ENCODE measurements at places on chromosomes 2 and 18.

DNA sequence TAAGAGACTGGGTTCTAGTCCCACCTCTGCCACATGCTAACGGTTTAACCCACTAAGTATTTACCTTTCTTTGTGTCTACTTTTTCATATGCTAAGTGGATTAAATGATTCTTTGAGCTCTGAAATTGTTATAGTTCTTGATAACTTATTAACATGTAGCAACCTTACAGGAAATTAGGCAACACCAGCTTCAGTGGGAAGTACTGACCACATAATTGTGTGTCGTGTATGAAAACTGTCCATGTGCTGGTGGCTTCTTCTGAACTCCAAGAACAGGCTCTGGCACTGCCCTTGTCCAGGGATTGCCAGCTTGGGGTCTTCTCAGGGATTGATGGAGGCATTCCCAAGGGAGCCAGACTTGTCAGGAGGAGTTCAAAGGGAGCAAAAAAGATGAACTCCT is 427.7 kb downstream of the TGIF1 start:
- no peak for DNase-seq

DNA sequence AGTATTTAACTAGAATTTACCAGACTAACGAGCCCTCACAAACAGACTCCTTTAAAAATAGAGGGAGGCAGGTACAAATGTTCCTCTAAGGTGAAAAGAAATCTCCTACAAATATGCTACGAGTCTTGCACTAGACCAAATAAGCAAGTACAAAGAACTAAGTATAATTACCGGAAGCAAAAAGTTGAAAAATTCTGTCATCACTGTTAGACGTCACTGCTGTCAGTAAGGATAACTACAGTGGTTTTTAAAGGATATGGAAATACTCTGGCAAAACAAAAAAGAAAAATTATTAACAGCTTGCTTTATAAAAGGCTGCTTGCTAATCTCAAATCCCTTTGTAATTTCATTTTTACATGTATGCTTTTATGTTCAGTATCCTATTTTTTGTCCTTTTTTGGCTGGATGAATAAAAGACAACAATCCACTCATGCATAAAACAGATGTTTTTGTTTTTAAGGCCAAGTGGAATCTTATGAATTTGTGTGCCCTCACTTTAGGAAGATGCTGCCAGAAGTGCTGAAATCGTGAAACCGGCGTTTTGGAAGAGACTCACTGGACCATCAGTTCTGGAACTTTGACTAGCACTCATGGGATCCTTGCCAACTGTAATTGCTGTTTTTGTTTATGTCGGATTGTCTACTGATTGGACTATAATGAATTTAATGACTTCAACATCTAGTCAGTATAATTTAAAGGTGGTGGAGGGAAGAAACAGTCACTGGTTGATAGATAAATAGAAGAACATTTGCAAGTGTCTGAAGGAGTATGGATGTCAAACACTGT is 6.7 kb downstream of the ZNF521 start:
- DNase-seq, result no peak

DNA sequence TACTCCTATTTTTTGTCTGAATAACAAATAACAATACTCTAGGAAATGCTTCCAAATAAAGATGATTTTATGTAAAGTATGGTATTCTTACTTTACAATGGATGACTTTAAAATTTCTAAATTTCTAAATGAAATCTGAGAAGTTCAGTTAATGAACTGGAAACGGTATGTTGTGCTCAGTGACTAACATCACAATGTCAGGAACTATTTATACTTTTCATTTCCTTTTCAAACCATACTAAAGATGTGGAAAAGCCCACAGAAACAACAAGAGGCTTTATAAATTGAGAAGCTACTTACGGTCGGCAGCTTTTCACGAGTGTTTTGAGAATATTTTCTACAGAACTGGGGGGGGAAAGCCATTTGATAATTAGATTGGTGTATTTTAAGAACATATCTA is 31.1 kb downstream of the PSME4 start:
- DNase-seq, result no peak

- DNase-seq, result no peak
These were observed 20.4 kb upstream of the LYG2 start for GRCh38 chr2:99275882-99276281.

DNA sequence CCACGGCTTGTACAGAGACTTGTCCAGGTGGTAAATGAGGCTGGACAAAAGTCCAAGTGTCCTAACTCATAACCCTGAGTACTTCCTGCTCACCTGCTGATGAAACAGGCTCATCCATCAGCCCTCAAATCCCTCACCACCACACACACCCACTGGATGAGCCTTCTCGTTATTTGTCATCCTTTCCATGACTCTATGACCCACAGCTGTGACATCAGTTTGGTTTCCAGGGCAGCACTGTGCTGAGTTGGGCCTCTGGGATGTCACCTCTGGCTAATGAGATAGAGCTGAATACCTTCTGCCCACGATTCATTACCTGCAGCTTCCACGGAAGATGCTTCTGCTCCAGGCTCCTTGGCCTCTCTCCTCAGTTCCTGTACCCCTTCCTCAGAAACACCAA is 39.4 kb downstream of the SLC14A2 start:
- DNase-seq, result no peak

DNA sequence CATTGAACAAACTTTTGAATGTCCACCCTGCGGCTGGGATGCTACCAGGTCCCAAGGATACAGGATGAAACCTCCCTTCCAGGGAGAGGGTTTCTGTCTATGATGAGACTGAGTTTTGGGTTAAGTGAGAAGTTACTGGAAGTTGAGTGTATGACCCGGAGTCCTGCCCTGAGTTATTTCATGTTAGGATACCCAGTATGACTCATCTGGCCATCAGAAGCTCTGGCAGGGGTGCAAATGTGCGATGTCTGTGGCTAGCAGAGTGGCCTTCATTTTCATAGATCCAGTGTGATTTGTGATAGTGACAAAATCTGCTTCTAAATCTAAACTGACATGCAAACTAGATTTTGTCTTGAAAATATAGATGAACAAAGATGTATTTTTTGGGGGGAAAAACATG is 55.3 kb downstream of the KCTD1 start:
- no peak for DNase-seq

DNA sequence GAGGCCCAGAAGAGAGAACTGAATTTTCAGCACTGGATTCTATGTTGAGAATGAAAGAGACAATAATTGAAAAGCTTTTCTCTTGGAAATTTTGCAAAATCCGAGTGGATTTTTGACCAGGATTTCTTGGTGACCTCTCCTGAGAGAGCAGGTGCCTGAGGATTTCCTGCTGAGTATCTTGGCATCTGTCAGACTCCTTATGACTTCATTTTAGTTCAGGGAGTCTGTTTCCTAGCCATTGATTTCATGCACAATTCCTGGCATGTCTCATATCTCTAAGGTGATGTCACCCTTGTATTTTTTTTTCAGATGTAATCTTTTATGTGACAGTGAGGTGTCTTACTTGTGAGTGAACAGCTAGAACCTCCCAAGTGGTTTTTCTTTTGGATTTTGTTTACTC is 195.9 kb downstream of the NEDD4L start:
- DNase-seq, result no peak

GRCh38 chr2:43082903-43083677 is 143.3 kb downstream of the ZFP36L2 start:
- no peak for DNase-seq

DNA sequence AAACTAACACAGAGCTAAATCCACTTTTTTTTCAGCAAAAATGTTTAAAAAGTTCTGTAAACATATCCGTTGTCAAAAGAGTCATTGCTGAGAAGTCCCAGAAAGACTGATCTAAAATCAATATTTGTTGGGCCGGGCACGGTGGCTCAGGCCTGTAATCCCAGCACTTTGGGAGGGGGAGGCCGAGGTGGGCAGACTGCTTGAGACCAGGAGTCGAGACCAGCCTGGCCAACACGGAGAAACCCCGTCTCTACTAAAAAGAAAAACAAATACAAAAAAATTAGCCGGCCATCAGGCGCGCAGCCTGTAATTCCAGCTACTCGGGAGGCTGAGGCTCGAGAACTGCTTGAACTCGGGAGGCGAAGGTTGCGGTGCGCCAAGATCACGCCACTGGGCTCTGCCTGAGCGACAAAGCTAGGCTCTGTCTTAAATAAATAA is 1.4 kb downstream of the OLA1 start:
- DNase-seq, result no peak

DNA sequence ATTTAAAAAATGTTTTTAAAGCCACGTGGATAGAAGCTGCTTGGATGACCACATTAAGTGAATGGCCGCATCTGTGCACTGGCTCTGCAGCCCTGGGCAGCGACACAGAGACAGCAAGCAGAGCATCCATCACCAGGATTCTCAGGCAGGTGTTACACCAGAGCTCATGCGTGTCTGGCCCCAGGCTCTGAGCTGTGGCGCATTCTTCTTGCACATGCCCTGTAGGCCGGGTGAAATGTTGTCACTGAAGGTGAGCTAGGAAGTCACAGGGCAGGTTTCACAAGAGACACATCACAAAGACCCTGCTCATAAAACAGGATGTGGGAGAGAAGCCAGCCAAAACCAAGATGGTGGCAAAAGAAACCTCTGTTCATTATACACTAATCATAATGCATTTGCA is 8.4 kb upstream of the PXDN start:
- DNase-seq, result no peak

DNA sequence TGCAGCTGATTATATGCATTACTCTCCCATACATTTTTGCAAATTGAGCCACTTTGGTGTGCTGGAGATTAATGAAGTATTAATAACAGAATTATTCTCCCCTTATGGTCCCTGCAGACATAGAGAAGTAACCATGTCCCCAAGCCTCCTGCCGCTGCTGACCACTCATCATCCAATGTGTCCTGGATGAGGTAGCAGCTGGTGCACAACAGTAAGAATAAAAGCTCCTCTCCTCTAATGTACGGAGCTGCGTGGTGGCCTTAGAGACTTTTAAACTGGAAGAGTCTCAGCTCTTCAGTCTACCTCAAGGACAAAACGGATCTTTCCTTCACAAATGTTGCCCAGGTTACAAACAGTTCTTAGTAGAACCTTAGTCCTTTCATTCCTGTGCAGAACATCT is 37.7 kb downstream of the TPO start:
- DNase-seq, result no peak

DNA sequence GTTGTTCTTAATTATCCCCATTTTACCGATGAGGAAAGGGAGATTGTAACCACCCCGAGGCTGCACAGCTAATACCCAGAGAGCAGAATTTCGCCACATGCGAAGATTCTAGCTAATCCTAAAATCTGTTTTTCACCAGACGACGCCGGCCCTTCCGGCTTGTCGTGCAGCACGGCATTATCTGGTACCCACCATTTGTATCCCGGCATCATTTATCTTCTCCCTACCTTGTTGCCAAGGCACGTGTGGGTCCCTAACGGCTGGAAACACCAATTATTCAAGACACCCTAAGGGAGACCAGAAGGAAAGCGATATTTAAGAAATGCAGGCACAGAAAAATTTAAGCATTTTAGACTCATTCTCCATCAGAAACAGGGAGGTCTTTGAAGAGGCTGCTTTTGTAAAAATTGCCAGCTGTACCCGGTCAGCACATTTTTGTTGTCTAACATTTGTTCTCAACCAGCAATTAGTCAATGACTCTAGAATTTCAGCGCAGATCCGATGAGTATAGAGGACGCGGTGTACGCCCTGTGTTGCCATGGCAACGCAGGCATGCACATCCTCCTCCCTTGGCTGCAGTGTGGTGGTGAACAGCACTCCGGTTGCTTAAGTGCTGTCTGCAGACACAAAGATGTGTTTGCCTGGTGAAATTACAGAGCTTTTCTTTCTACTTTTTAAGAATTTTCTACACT is 111.6 kb downstream of the AGAP1 start:
- DNase-seq, result no peak

DNA sequence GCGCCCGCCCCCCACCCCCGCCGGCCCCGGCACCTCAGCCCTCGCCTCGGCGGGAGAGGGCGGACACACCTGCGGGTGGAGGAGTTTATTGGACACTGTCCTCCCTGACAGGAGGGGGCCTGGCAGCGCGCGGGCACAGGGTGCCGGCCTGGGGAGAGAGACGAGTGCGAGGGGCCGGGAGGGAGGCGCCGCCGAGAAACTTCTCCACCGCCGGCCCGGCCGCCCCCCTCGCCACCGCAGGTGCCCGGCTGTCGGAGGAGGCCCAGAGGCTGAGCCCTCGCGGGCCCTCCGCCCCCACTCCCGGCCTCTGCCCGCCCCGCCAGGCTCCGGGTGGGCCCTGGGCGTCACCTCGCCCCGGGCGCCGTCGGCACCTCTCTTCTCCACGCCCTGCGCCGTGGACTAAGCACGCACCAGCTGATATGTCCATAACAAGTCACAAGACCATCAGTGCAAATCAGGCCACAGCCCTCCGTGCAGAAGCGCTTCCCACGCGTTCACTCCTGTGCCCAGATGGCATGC is 311.3 kb downstream of the CELF4 start:
- DNase-seq, result no peak

DNA sequence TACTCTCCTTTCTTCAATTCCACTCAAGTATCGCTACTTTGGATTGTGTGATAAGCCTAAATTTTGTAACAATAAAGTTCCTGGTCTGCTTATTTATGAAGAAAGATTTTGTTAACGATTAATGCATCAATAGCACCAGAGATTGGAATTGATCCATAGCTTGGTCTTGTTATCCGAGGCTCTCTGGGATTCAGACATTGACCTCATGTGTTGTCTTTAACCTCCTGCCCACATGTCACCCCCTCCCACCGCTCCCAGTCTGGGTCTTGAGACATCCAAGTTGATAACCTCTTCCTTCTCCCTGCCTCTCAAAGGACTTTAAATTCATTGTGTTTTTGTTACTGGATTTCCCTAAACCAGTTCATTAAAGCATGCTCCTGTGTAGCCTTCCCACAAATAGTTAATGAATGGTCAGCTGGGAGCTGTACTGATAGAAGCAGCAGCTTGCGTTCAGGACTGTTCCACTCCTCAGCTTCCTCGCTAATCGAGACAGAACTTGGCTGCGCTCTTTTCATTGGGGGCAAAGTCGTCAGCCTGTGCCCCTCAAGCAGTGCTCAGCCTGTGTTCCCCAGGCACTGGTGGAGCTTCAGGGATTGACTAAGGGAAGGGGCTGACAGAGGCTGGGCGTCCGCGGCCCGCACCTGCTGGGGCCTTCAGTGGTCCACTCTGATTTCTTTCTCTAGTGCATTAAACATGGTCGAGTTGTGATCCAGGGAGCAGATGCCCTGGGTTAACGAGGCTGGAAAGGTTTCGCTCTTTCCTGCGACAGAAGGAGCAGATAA is 18.9 kb downstream of the ASB1 start:
- DNase-seq, result no peak

- no peak for DNase-seq
These were observed 122.4 kb upstream of the LINC00305 start for GRCh38 chr18:64271246-64271645.

DNA sequence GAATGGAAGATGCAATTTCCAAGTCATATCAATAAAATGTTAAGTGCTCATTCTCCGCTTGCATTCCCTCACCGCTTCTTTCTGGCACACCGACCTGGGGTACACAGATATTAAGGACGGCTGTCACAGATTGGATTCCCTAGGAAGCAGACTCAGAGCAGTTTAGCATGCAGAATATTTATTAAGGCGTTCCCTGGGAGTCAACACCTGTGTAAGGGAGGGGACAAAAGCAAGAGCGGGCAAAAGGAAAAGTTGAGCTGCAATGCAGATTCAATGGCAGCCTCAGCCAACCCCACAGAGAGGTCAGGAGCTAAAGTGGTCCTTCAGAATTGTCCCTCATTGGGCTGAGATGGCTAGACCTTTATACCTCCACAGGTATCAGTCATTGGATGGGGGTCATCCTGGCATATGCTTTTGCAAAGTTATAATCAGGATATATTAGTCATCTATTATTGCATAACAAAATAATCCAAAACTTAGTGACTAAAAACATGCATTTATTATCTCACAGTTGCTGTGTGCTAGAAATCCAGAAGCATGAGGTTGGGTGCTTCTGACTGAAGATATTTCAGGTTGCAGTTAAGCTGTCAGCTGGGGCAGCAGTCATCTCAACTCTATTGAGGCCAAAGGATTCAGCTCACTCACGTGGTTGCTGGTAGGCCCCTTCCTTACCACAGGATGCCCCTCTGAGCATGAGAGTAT is 27.0 kb upstream of the INO80D start:
- no peak for DNase-seq

Data from germinal center (tissue), 1 donor.